ENCODE measurements at places on chromosomes 4 and X. TPM values are rescaled to one million over a fixed set of nuclear protein-coding genes. Genes with fewer than 3 reads are reported as not detected.
A peak's percentile ranks its signal among the peaks of the same experiment; 100 is the strongest.

DNA sequence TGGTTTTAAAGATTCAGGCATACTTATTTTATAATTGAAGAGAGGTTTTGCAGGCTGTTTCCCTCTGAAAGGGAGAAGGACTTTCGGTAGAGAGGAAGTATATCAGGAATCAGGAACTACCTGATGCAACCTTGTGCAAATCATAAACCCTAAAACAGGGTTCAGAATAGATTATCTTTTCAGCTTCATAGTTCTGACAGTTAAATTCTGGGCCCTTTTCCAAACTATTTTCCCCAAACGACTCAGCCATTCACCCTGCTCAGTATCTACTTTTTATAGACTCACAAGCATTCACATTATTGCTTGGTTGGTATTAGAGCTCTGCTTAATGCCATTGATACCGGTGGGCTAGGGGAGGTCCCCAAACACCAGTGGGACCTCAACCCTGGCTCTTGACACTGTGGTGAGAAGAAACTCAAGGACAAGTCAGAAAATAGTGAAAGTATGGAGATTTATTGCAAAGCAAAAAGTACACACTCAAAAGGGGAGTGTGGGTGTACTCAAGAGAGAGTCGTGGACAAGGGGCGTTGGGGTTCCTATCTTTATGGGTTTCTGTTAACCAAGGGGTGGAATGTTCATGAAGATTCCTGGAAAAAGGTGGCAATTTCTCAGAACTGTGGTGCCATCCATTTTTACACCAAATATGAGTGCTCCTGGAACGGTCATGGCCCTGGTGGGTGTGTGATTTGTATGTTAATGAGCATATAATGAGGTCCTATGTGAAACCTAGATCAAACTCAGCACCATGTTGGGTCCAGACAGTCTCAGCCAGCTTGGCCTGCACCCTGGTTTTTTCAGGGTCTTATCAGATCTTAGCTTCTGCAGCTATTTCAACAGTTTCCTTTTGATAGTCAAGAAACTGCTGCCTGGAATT lies 238.3 kb downstream of the DCLK2 start:
- no peaks in the 10 kb centered on the region for H3K4me1 ChIP-seq
- H3K27me3 ChIP-seq, result no peaks in the 10 kb centered on the region
- no peak for DNase-seq
- H3K36me3 ChIP-seq, result no peaks in the 10 kb centered on the region
- no peak overlapping the region for H3K27ac ChIP-seq

DNA sequence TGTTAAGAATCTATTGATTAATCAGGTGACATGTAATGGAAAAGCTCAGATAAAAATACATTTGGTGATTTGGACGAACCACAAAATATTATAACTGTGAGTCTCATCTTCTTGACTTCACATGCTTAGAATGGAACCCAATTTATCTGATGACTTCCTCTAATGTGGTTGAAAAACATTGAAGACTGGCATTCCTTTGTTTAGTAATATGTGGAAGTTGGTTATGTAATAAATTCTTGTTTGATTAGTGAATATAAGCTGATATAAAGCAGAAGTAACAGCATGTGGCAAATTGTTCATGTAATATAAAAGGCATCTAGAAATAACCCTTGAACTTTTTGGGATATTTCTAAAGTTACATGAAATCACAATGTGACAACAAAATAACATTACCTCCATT lies 9.7 kb downstream of the GIMD1 start:
- no peaks in the 10 kb centered on the region for H3K36me3 ChIP-seq
- no peak overlapping the region for H3K27ac ChIP-seq
- no peaks in the 10 kb centered on the region for H3K4me1 ChIP-seq
- DNase-seq, result no peak

GRCh38 chrX:56763556-56764152 lies 34.6 kb downstream of the NBDY start:
- DNase-seq, result no peak
- H3K36me3 ChIP-seq, result peaks cover 11% of the 10 kb centered on the region
- H3K4me3 ChIP-seq, result peak overlapping the region; percentile 42

- H3K4me1 ChIP-seq, result no peaks in the 10 kb centered on the region
- H3K27ac ChIP-seq, result no peak overlapping the region
- H3K4me3 ChIP-seq, result no peak overlapping the region
Measured at GRCh38 chrX:133857640-133858269, 127.6 kb downstream of the GPC3 start.

GRCh38 chrX:1392376-1393068 lies 609 bp upstream of the SLC25A6 start:
- H3K27ac ChIP-seq, result peak overlapping the region; percentile 89
- H3K4me1 ChIP-seq, result peaks cover 37% of the 10 kb centered on the region
- H3K27me3 ChIP-seq, result no peaks in the 10 kb centered on the region
- H3K36me3 ChIP-seq, result peaks cover 64% of the 10 kb centered on the region

DNA sequence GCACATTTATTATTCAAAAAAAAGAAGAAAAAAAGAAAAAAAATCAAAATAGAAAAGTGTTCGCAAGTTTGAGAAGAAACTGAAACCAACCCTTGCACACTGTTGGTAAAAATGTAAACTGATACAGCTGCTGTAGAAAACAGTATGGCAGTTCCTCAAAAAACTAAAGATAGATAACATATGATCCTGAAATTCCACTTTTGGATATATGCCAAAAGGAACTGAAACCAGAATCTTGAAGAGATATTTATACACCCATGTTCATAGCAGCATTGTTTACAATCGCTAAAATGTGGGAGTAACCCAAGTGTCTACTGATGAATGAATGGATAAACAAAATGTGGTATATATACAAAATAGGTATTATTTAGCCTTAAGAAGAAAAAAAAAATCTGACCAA lies 155.4 kb downstream of the TBCK start:
- H3K27me3 ChIP-seq, result no peaks in the 10 kb centered on the region
- H3K4me3 ChIP-seq, result no peak overlapping the region
- H3K27ac ChIP-seq, result no peak overlapping the region
- H3K36me3 ChIP-seq, result no peaks in the 10 kb centered on the region
- DNase-seq, result no peak
- no peaks in the 10 kb centered on the region for H3K4me1 ChIP-seq

- H3K27me3 ChIP-seq, result no peaks in the 10 kb centered on the region
- no peak overlapping the region for H3K27ac ChIP-seq
- H3K4me1 ChIP-seq, result no peaks in the 10 kb centered on the region
Measured at GRCh38 chr4:157151711-157152110, 68.8 kb upstream of the GRIA2 start.

DNA sequence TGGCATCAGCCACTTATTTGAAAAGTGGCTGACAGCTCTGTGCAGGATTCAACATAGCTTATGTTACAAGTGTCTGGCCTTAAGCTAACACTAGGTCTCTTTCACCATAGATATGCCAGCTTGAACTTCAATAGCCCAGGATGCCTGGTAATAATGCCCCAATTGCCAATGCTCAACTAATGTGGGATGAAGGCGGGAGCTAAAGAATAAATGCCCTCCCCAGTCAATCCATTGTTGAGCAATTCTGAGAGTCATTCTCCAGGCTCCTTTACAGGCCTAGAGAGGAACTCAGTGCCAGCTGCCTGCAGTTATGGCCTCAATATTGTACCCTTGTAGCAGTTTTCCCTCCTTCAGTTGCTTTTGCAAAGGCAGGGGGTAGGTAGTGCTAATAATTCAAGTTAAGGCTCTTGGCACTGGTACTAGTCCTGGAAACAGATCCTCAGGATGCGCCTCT lies 460.2 kb downstream of the GABRG1 start:
- no peak overlapping the region for H3K4me3 ChIP-seq
- H3K4me1 ChIP-seq, result no peaks in the 10 kb centered on the region
- H3K27ac ChIP-seq, result no peak overlapping the region
- peaks cover 2% of the 10 kb centered on the region for H3K27me3 ChIP-seq
- no peak for DNase-seq
- H3K36me3 ChIP-seq, result no peaks in the 10 kb centered on the region

- peak; percentile 79 for DNase-seq
- H3K4me3 ChIP-seq, result no peak overlapping the region
- no peaks in the 10 kb centered on the region for H3K4me1 ChIP-seq
- H3K36me3 ChIP-seq, result no peaks in the 10 kb centered on the region
- no peaks in the 10 kb centered on the region for H3K27me3 ChIP-seq
Measured at GRCh38 chr4:80362578-80363181, 27.1 kb downstream of the CFAP299 start.

- H3K36me3 ChIP-seq, result no peaks in the 10 kb centered on the region
- no peaks in the 10 kb centered on the region for H3K27me3 ChIP-seq
- no peak for DNase-seq
- H3K27ac ChIP-seq, result no peak overlapping the region
- no peak overlapping the region for H3K4me3 ChIP-seq
Measured at GRCh38 chr4:24274381-24274941, 309.9 kb downstream of the DHX15 start.

DNA sequence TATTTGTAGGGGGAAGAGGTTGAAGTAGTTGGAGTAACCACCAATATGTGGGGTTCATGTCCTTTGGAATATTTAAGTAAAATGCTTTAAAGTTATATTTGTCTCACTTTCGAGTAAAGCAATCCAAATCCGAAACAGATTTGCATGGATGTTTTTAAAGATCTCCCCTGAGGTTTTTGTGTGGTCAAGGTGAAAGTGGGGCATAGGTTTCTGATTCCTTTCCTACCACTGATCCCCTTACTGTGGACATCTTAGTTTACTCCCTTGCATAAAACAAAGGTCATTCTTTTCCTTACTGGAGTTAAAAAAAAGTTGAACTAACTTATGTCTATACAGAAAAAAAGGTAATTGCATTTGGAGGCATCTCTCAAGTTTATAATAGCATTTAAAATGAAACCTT lies 71.9 kb upstream of the PHOX2B start:
- no peak for DNase-seq
- H3K4me3 ChIP-seq, result no peak overlapping the region
- H3K27me3 ChIP-seq, result peaks cover 2% of the 10 kb centered on the region

DNA sequence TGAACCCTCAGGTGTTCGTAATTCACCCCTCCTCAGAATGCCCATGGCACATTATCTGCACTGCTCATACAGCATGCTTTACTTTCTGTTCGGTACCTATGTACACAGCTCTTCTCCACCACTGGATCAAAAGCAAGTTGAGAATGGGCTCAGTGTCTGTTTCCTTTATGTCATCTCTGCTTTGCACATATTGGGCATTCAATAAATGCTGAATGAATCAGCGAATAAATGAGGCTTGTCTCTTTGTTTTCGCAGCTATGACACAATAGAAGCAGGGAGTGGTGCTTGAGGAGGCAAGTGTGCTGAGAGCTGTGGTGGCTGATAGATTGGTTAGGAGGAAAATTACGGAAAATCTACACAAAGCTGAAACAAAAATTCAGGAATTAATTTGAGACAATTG lies 109.1 kb upstream of the VMA21 start:
- no peaks in the 10 kb centered on the region for H3K36me3 ChIP-seq
- no peak overlapping the region for H3K4me3 ChIP-seq
- no peaks in the 10 kb centered on the region for H3K4me1 ChIP-seq
- H3K27ac ChIP-seq, result no peak overlapping the region

Gene CNGA1
- 0.61 TPM for total RNA-seq

Gene GRIA3
- total RNA-seq, result 62.0 TPM

Gene TXK
- 0.72 TPM for total RNA-seq

Gene RASGEF1B
- 78.6 TPM for total RNA-seq

Gene POF1B
- total RNA-seq, result 0.17 TPM
